Hematopoietic multipotent progenitor cell treated with erythropoietin and hydrocortisone succinate and interleukin-3 and kit ligand, for 6 days (in vitro differentiated cells): ENCODE measurements at places on chromosomes 5 and 9.

GRCh38 chr5:151772029-151772845 is 483 bp downstream of the G3BP1 start:
- DNase-seq: peak; percentile 67

DNA sequence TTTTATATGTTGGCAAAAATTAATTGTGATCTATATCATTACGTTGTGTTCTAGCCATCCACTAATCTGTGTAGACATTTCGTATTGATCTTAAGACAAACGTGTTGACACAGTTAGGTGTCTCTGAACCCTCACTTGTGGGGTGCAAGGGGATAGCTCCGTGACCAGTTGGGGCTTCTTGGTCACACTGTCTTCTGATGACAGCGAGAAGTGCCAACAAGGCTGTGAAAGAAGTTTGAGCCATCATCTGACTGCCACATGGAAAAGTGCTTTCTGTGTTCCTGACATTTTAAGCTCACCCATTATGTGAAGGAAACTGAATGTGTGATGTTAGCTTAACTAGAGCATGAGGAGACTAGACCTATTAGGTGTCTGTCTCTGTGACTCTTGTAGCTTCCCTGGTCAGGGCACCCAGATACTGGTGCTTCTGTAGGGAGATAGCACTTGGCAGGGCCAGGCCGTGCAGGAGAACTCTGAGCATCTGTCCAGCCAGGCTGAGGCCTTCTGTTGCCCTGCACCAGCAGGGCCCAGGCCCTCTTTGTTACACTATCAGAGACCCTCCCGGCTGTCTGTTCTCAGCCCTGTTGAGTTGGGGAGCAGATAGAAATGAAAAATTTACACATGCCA is 52.8 kb upstream of the PHF2 start:
- DNase-seq: no peak

DNA sequence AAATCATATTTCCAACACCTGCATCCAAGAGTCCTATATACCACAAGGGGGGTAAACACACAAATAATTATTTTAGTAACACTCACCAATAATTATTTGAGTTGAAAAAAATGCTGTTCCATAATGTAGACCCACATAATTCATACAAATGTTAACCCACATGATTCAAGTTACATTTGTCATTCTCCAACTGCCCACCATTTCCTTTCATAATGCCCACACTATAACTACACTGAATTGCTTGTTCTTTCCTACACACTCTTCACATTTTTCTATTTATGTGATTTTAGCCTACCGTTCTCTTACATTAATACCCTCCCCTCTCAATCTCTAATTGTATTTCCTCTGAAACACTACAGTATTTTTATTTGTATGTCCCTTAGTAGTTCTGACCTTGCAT is 35.9 kb upstream of the HK3 start:
- DNase-seq: no peak

DNA sequence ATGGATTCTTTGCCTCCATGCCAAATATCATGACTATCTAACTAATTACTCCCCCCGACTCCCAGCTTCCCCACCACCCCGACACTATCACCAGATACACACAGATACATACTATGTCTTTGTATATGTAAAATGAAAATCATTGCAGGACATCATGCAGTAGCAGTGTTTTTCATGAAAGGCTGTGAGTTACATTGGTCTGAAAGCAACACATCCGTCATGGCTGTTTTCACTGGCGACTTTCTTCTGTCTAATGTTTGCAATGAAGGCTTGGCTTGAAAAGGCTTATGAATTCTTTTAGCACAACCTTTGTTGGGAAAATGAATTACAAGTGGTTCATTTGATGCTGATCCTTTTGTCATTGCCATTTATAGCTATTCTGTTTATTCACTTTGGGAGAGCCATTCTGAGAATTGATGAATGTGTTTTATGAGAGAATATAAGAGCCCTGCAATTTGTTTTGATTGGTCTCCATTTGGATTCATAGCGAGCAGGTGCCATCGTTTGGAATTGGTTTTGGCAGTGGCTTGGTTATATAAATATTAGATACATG is 103.4 kb downstream of the PIP5K1B start:
- no peak for DNase-seq

DNA sequence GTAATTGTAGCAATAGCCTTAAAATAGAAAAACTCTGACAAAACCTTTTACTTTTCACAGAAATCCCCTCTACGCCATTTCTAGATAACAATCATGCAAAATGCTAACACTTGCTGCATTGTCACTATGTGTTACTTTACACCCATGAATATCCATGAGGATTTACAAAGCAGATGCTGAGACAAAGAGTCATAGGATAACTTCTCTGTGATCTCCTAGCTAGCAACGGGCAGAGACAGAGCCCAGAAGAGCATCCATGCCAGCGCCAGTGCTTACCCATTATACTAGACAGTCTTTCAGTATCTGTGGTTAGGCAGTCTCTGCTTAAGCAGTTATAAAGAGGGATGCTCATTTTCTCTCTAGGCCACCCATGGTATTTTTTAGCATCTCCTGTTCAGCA is 474.1 kb downstream of the CAAP1 start:
- DNase-seq: no peak

- DNase-seq: no peak
Observed at GRCh38 chr5:159123700-159124099, 24.0 kb upstream of the EBF1 start.

- DNase-seq: no peak
Observed at GRCh38 chr5:1431021-1431811, 14.0 kb downstream of the SLC6A3 start.

GRCh38 chr5:76601470-76601869 is 21.7 kb downstream of the F2RL2 start:
- peak; percentile 89 for DNase-seq

GRCh38 chr5:106825374-106825773 is 845.4 kb downstream of the EFNA5 start:
- DNase-seq: no peak

GRCh38 chr5:172990776-172991175 is 7.2 kb downstream of the ATP6V0E1 start:
- no peak for DNase-seq

GRCh38 chr9:98977813-98978212 is 34.1 kb downstream of the COL15A1 start:
- DNase-seq: no peak

DNA sequence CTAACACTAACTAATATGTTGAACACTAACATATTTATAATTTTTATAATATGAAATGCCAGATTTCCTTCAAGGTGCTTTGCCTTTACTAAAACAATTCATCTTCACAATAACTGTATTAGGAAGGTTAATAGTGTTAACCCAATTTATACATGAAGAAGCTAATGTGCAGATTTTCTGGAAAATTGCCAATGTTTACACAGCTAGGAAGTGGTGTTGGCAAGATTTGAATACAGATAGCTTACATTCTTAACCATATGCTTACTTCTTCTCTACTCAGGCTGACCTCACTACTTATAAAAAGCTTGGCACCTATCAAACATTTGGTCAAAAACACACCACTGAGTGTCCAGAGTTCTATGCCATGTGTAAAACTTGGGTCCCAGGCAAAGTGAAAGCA is 445.4 kb upstream of the ITGA1 start:
- DNase-seq: no peak
